SJCRH30 (cell line): ENCODE measurements at places on chromosomes 2 and 18. TPM values are rescaled to one million over a fixed set of nuclear protein-coding genes. Genes with fewer than 3 reads are reported as not detected.

DNA sequence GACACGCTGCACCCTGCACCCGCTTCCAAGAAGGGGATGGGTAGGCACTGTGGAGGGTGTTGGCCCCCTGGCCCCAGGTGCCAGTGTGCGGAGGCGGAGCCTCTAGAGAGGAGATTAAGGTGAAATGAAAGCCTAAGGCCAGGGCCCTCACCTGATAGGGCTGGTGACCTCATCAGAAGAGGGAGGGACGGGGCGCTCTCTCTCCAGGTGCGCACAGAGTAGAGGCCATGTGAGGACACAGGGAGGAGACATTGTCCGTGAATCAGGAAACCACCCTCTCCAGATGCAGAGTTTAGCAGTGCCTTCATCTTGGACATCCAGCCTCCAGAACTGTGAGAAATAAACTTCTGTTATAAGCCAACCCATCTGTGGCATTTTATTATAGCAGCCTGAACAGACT, 62.3 kb downstream of the PSMG2 start:
- H3K4me1 ChIP-seq = no peaks in the 10 kb centered on the region
- H3K4me3 ChIP-seq = no peak overlapping the region
- no peaks in the 10 kb centered on the region for H3K27me3 ChIP-seq
- H3K36me3 ChIP-seq = no peaks in the 10 kb centered on the region

DNA sequence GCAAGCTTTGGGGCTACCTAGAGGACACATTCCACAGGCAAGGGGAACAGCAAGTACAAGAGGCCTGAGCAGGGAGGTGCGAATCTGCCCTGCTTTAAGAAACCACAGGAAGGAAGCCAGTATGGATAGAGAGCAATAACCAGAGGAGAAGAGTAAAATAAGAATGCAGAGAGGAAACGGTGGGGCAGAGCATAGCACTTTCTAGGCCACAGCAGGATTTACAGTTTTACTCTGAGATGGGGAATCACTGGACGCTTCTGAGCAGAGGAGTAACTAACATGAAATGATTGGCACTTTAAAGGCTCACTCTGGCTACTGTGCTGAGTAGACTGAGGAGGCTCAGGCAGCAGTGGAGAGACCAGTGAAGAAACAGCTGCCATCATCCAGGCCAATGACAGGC, 23.8 kb downstream of the AAK1 start:
- H3K27me3 ChIP-seq = no peaks in the 10 kb centered on the region
- H3K27ac ChIP-seq = no peak overlapping the region
- H3K36me3 ChIP-seq = no peaks in the 10 kb centered on the region; the same call in 1 of the 2 replicates
- H3K4me3 ChIP-seq = no peak overlapping the region
- DNase-seq = no peak

GRCh38 chr2:54871457-54872107, 148.1 kb downstream of the EML6 start:
- H3K4me1 ChIP-seq = peaks cover 10% of the 10 kb centered on the region
- peak; percentile 53 for DNase-seq
- no peaks in the 10 kb centered on the region for H3K27me3 ChIP-seq
- H3K36me3 ChIP-seq = no peaks in the 10 kb centered on the region
- H3K27ac ChIP-seq = peak overlapping the region; percentile 16; the same call in 1 of the 2 replicates
- no peak overlapping the region for H3K4me3 ChIP-seq

- no peak overlapping the region for H3K4me3 ChIP-seq
- no peaks in the 10 kb centered on the region for H3K27me3 ChIP-seq
- H3K4me1 ChIP-seq = no peaks in the 10 kb centered on the region
- no peaks in the 10 kb centered on the region for H3K36me3 ChIP-seq
These were observed 7.0 kb upstream of the LDAH start for GRCh38 chr2:20829861-20830260.

GRCh38 chr18:36149514-36150289, 20.0 kb downstream of the ELP2 start:
- H3K4me3 ChIP-seq = no peak overlapping the region
- DNase-seq = no peak
- no peaks in the 10 kb centered on the region for H3K27me3 ChIP-seq
- H3K36me3 ChIP-seq = peaks cover 8% of the 10 kb centered on the region
- H3K27ac ChIP-seq = no peak overlapping the region

GRCh38 chr2:151472966-151473365, 63.3 kb downstream of the RIF1 start:
- H3K27me3 ChIP-seq = no peaks in the 10 kb centered on the region
- DNase-seq = no peak
- H3K4me3 ChIP-seq = no peak overlapping the region
- no peaks in the 10 kb centered on the region for H3K4me1 ChIP-seq
- peaks cover 89% of the 10 kb centered on the region for H3K36me3 ChIP-seq

GRCh38 chr2:145597006-145597405, 1077.1 kb upstream of the ZEB2 start:
- no peaks in the 10 kb centered on the region for H3K27me3 ChIP-seq
- DNase-seq = no peak
- H3K4me3 ChIP-seq = no peak overlapping the region
- peaks cover 6% of the 10 kb centered on the region for H3K4me1 ChIP-seq
- H3K36me3 ChIP-seq = no peaks in the 10 kb centered on the region

GRCh38 chr2:226184540-226184939, 615.1 kb downstream of the IRS1 start:
- no peaks in the 10 kb centered on the region for H3K27me3 ChIP-seq
- H3K4me3 ChIP-seq = peak overlapping the region; percentile 49
- no peaks in the 10 kb centered on the region for H3K36me3 ChIP-seq
- DNase-seq = no peak
- H3K27ac ChIP-seq = peak overlapping the region; percentile 97

DNA sequence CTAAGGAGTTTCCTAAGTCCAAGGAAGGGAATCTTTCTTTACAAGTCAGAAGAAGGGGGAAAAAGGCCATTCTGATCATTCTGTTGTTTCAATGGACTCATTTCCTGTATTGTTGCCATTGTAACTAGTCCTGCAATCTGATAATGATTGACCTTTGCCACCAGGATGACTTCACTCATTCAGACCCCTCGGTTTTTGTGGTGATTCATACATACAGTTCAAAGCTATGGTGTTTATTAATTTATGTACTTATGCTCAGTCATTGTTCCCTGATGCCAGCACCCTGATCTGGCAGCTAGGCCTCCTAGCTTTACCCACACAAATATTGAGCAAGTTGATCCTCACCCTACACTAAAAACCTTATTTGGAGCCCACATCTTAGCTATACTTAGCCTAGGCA, 57.6 kb upstream of the ZNF519 start:
- no peak overlapping the region for H3K4me3 ChIP-seq
- no peaks in the 10 kb centered on the region for H3K27me3 ChIP-seq
- no peak overlapping the region for H3K27ac ChIP-seq

- H3K27ac ChIP-seq = no peak overlapping the region
- no peaks in the 10 kb centered on the region for H3K4me1 ChIP-seq
- no peaks in the 10 kb centered on the region for H3K27me3 ChIP-seq
- DNase-seq = no peak
- H3K4me3 ChIP-seq = no peak overlapping the region
- no peaks in the 10 kb centered on the region for H3K36me3 ChIP-seq
These were observed 685.2 kb downstream of the DCC start for GRCh38 chr18:53025247-53025646.

DNA sequence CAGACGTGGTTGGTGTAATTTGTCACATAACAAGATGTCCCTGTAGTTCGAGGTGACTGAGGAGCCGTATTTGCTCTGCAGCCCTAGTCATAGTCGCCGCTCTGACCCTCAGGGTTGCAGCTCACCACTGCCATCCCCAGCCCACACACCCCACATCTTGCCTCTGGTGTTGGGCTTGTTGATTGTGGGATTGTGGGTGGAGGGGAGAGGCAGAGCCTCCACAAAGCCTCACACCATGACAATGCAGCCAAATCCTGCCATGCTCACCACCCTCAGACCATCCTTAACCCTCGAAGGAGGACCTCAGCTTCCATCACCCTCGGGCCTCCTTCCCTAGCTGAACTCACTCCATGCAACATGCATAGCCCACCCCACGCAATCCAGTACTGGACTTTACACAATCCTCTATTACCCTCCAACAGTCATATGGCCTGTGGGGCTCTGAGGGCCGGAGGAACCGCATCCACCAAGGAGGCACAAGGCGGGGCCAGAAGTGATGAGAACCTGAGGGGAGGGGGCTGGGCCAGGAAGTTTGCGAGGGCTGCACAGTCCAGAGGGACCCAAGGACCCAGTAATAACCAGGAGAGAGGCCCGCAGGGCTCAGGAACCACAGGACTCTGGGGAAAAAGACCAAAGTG, 11.6 kb downstream of the PKDCC start:
- peak overlapping the region; percentile 20; the same call in 1 of the 2 replicates for H3K27ac ChIP-seq
- DNase-seq = peak; percentile 34
- peaks cover 81% of the 10 kb centered on the region for H3K4me1 ChIP-seq
- H3K4me3 ChIP-seq = no peak overlapping the region
- H3K27me3 ChIP-seq = no peaks in the 10 kb centered on the region

DNA sequence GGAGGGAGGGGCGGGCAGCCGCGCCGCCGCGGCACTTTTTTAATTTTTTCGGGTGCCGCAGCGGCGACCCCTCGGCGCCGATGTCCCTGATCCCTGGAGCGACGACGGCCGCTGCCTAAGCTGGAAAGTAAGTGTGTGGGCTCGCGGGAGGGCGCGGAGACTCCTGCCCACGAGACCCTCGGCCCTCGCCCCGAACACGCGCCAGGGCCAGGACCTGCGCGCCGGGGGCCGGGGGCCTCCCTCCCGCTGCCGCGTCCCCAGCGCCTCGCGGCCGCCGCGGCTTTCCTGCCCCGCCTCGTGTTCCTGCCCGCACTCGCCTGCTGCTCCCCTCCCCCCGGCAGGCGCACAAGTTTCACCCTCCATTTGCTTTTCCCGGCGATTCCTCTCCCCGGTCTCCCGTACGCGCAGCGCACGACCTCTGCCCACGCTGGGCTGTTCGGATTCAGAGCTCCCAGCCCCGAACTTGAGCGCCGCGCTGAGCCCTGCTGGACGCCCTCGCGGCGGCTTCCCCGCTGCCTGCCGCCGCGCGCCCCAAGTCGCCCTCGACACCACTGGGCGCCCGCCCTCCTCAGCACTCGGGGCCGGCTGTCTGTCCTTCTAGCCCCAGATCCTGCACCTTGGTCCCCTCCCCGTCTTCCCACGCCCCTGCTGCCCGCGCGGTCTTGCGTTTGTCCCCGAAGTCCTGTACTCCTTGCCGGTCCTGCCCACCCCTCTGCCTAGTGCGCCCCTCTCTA, 507 bp downstream of the PKP4 start:
- peak; percentile 78 for DNase-seq
- H3K27me3 ChIP-seq = no peaks in the 10 kb centered on the region
- H3K27ac ChIP-seq = peak overlapping the region; percentile 85
- H3K4me3 ChIP-seq = peak overlapping the region; percentile 80
- peaks cover 13% of the 10 kb centered on the region for H3K4me1 ChIP-seq

GRCh38 chr18:54528942-54529376, 62.1 kb upstream of the DYNAP start:
- H3K36me3 ChIP-seq = no peaks in the 10 kb centered on the region
- no peak overlapping the region for H3K4me3 ChIP-seq
- no peak overlapping the region for H3K27ac ChIP-seq
- no peak for DNase-seq
- H3K4me1 ChIP-seq = no peaks in the 10 kb centered on the region

GRCh38 chr2:136381245-136381644, 263.3 kb upstream of the CXCR4 start:
- H3K27ac ChIP-seq = peak overlapping the region; percentile 76
- H3K4me1 ChIP-seq = peaks cover 69% of the 10 kb centered on the region
- DNase-seq = no peak

- H3K27me3 ChIP-seq = 0 out of 2 replicates have a peak, but pooled peaks cover 4% of the 10 kb centered on the region
- peak; percentile 69 for DNase-seq
- H3K36me3 ChIP-seq = no peaks in the 10 kb centered on the region
- H3K27ac ChIP-seq = no peak overlapping the region
These were observed 138.9 kb upstream of the NABP1 start for GRCh38 chr2:191539068-191539467.

GRCh38 chr2:233551491-233551890, 15.1 kb downstream of the USP40 start:
- peaks cover 53% of the 10 kb centered on the region for H3K36me3 ChIP-seq
- no peak overlapping the region for H3K27ac ChIP-seq
- DNase-seq = no peak
- no peak overlapping the region for H3K4me3 ChIP-seq
- H3K27me3 ChIP-seq = no peaks in the 10 kb centered on the region
- H3K4me1 ChIP-seq = peaks cover 9% of the 10 kb centered on the region; the same call in 1 of the 2 replicates

DNA sequence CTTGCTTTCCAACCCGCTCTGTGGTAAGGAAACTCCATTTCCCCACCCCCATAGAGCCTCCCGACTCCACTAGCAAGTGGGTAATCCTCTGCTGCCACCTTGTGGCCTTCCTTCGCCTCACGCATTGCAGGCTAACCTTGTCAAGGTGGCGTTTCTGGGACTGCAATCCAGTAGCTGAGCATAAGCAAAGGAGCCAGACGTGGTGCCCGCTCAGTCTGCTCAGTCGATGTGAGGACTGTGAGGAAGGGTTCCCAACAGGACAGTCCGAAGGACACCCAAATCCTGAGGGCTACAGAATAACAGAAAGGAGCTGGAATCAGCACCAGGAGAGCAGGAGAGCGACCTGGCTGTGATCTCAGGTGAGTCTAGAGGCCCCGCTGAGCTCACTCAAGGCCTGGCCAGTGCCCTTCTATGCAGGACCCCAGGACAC, 144.2 kb downstream of the SUCLG1 start:
- H3K4me1 ChIP-seq = no peaks in the 10 kb centered on the region
- no peak overlapping the region for H3K27ac ChIP-seq
- H3K4me3 ChIP-seq = no peak overlapping the region

CREG2 gene
- total RNA-seq = 0.04 TPM in 1 of 2 replicates, not detected in the other

GPBAR1 gene
- total RNA-seq = 0.24 and 0.25 TPM in 2 replicates

LYPD6 gene
- total RNA-seq = 10.4 and 11.5 TPM in 2 replicates

KCNJ3 gene
- not detected in 2 replicates for total RNA-seq

DPP10 gene
- total RNA-seq = not detected in 2 replicates

MYL12B gene
- total RNA-seq = 106 and 118 TPM in 2 replicates
